Anterior cingulate cortex (tissue), 58 donors: ENCODE measurements at places on chromosomes 2 and 18.

- no peak for DNase-seq
These were observed 80.7 kb downstream of the PTPN2 start for GRCh38 chr18:12803069-12803936.

DNA sequence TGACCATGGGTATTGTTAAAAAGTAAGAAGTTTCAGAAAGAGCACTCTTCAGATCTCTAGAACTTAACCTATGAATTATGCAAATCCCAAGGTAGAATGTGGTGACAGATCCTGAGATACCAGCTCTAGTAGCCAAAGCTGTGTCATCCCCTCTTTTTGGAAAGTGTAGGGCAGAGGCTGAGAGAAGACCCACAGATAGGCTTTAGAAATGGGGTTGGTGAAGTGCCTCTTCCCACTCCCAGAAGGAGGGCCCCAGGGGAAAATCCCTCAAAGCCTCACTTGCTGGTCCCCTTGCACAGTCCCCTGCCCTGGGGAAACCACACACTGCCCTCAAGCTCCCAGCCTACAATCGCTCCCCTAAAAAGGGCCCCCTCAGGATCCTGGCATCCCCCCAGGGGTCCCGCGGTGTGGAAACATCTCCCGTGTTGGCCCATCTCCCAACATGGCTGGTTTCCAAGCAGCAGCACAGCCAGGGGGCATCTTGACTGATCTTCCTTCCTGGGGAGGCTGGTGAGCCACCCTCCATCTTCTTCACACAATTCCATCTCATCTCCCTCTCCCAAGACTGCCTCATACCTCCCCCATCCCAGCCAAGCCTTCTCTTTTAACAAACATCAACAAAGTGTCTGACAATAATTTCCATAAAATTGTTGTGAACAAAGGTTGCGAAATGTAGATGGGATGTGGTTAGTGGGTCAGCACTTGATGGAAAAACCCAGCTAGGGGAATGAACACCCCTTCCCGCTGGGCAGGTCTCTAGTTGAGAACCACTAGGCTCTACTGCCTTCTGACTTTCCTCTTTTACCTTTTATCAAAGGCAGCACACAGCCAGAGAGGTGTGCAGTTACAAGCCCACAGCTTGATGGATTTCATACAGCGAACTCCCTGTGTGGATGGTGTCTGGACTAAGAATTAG is 25.1 kb downstream of the MAL start:
- DNase-seq, result no peak

DNA sequence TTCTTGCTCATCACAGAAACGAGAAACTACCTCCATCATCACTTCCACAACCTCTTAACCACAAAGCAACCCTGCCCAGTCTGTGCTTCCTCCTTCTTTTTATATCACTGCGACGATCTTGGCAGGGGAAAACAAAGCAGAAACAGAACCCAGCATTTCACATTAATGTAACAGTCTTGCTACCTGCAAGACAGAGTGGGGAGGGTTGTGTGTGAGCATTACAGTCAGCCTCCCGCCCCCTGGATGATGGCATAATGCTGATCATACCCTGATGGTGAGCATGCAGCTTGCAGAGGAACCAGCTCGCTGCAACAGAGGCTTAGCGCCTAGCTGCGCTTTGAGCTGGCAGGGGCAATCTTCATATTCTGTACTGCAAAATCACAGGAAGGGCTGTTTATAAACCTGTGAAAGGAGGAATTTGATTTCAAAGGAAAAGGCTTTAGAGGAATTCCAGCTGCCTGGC is 376.1 kb downstream of the IRS1 start:
- no peak for DNase-seq

- no peak for DNase-seq
These were observed 74.8 kb upstream of the FRZB start for GRCh38 chr2:182941121-182941722.

DNA sequence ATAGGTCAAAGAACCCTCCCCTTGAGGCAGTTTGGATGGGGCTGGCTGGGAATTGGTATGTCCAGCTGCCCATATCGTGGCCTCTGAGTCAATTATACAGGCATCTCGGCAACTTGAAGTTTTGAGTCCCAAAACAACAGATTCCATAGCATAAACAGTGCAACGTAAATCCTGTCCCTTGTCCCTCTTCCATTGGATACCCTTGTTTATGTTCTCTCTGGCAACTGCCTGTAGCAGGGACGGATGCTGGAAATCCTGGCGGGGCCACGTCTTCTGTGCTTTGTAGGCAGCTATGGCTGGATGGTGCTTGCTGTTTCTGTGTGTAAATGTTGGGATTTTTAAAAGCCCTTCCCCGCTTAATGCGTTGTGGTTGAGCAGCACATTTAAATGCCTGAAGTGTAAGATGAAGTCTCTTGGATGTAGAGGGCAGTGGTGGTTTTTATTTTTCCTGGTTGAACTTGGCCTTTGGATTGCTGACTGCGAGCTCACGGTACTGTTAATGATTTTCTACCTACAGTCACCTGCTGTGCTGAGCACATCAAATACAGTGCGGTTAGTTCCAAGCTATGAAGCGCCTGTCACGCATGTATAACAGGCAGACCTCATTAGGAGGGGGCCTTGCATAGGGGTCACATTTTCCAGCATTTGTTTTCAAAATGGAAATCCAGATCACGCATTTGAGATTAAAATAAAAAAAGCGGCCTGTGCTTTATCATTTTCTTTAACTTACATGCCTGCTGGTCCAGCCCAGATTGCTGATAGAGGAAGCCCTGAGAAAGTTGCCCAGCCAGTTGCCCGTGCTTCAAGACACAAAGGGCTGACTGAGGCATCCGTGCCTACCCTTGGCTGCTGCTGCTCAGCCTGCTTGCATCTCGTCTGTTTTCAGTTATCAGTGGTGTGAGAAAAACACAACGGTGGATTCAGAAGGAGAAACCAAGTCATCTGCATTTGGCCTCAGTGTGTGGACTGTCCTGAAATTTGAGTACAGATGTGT is 84.7 kb downstream of the NEDD4L start:
- DNase-seq, result no peak

- DNase-seq, result no peak
These were observed 77.1 kb upstream of the COL3A1 start for GRCh38 chr2:188897096-188897495.

DNA sequence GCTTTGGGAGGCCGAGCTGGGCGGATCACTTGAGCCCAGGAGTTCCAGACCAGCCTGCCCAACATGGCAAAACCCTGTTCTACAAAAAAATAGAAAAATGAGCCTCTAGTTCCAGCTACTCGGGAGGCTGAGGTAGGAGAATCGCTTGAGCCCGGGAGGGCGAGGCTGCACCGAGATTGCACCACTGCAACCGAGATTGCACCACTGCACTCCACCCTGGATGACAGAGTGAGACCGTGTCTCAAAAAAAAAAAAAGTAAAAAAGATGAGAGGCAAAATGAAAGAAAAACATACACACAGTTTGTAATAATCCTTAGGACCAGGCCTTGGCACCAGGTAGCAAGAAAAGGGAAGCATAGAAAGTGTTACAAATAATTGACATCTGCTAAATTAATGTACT is 22.0 kb downstream of the RBM43 start:
- no peak for DNase-seq

- DNase-seq, result no peak
These were observed 80.0 kb upstream of the TMEM200C start for GRCh38 chr18:5975111-5976002.

- DNase-seq, result no peak
These were observed 46.2 kb downstream of the MEIS1 start for GRCh38 chr2:66481100-66481549.

DNA sequence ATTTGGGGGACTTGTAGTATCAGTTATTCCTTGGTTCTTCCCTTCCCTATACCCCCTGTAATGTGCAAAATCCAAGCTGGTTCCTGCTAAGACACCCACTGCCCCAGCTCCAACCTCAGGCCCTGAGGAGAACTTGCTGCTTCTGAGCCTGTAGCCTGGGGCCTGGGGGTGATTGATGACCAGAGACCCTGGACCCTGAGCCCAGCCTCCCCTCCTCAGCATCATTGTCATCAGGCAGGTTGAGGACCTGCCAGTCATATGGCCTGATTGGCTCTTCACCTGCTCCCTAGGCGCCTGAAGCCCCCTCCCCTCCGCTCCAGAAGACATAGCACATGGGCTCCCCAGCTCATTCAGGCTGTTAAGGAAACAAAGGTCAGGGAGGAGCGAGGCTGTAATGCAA is 73.8 kb upstream of the YWHAQ start:
- DNase-seq, result no peak

- no peak for DNase-seq
These were observed 1.5 kb downstream of the HES6 start for GRCh38 chr2:238238311-238238765.

DNA sequence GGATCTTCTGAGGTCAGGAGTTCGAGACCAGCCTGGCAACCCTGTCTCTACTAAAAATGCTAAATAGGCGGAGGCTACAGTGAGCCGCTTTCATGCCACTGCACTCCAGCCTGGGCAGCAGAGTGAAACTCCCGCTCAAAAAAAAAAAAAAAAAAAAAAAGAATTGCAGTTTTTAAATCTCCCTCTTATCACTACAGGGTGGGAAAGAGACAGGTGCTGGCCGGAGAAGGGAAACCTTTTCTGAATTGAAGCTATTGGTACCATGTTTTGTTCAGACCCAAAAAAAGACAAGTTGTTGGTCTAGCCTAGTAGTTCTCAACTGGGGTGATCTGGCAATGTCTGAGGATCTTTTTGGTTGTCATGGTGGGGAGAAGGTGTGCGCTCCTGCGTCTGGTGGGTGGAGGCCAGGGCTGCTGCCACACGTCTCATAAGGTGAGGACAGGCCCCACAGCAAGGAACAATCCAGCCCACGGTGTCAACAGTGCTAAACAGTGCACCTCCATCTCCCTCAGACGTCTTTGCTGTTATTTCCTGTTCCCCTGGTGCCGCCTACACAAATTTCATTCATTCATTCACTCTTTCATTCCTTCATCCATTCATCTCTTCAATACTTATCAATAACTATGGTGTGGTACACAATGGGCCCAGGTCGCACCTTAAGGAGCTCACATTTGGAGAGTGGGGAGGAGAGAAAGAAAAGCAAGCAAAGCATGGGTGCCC is 28.8 kb upstream of the ODC1 start:
- no peak for DNase-seq

- DNase-seq, result no peak
These were observed 9.4 kb downstream of the CABLES1 start for GRCh38 chr18:23144640-23145039.

- DNase-seq, result no peak
These were observed 43.8 kb downstream of the CDH19 start for GRCh38 chr18:66560094-66560493.

DNA sequence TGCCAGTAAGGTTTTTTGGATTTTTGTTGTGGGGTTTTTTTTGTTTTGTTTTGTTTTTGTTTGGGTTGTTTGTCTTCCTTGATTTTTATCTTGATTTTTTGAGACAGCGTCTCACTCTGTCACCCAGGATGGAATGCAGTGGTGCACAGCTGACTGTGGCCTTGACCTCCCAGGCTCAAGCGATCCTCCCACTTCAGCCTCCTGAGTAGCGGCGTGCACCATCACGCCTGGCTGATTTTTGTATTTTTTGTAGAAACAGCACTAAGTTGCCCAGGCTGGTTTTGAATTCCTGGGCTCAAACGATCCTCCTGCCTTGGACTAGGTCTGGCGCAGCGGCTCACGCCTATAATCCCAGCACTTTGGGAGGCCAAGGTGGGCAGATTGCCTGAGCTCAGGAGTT is 16.4 kb downstream of the MPPE1 start:
- no peak for DNase-seq

DNA sequence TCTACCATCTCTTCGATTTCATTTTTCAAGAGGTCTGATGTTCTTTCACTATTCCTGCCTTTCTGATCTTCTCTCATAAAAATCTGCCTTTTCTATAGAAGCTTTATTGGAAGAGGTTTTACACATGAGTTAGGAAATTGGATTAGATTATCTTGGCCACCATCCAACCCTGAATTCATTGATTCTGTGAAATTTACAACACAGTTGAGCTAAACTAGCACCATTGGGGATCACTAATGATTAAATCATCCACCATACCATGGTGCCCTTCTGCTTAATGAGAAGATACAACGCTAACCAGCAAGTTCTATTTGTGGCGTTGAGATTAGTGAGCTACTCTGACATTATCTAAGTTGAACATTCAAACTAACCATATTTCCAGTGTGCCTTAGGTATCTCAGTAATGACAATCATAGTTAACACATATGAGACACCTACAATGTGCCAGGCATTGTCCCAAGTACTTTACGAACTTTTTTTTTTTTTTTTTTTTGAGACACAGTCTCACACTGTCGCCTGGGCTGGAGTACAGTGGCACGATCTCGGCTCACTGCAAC is 17.3 kb upstream of the LBH start:
- no peak for DNase-seq

DNA sequence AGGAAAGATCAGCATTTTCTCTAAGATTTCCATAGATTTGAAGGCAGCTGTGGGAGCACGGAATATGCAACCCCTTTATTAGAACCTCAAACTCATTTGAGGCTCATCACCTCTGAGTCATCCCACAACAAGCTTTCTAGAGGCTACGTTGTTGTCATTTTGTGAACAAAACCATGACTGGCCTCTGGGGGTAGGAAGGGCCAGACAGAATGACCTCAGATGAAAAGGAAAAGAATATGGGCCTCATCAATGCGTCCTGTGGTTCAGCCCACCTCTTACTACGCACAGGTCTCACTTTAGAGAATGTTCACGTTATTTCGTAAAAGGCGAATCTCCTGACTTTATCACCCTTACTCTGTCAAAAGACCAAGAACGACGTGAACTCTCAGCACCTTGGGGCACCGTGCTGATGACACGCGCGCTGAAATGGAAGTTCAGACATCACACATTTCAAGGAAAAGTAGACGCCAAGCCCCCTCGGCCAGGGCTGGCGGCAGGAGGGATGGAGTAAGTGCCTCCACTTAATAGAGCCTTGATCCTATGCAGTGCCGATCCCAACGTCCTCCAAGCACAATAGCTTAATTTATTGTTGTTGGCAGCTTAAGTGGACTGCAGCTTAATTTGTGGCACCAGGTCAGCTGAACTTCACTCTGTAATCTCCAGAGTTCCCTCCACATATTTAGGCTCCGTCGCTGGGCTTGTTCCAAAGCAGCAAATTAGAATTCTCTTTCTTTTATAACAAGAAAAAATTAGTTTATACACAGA is 208.3 kb downstream of the EIPR1 start:
- no peak for DNase-seq

- DNase-seq, result peak; percentile 16
These were observed 213.0 kb upstream of the CELF4 start for GRCh38 chr18:37778417-37779165.

DNA sequence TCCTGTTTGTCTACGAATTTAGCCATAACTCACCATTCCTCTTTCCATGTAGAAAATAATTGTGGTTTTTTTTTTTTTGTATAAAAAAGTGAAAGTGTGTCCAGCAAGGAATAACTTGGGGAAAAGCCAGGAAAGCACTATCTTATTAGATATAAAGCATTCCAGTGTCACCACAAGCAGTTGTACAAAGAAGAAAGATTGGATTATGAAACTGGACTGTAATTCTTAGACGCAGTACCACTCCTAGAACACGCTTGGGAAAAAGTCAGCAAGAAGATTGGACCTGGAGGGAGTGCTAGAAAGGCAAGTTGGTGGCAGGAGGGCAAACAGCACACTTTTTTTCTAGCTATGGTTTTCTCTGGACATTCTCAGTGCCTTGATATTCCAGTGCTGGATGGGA is 186.7 kb downstream of the PARD3B start:
- no peak for DNase-seq
